ENCODE measurements at places on chromosomes 5 and 9.

GRCh38 chr9:27591672-27592071 is 18.4 kb upstream of the C9orf72 start:
- DNase-seq = no peak

- no peak for DNase-seq
These were observed 26.8 kb downstream of the NIPAL4 start for GRCh38 chr5:157486861-157487260.

DNA sequence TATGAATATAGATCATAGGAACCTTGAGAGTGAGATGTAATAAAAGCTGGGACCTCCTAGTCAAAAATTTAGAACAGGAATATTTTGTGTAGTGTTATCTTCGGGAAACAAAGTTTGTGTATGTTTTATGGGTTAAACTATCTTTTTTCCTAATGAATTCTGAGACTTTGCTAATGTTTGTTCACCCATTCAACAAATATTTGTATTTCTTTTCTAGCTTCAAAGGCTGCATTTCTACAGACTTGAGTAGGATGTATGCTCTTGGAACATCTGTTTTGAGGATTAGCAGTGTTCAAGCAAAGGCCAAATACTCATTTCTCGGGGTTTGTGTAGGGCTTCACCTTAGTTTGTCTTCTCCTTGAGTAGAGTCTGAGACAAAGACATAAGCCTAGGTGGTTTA is 16.2 kb downstream of the NDUFS4 start:
- DNase-seq = peak; percentile 55

- peak; percentile 80 for DNase-seq
These were observed 34.8 kb downstream of the TRPC7 start for GRCh38 chr5:136330353-136331038.
